Activated T-helper 9 cell treated with anti-CD3 and anti-CD28 coated beads, Interleukin-2, amount 50 U/mL, for 16 hours (primary cell): ENCODE measurements at places on chromosomes 4 and X.

DNA sequence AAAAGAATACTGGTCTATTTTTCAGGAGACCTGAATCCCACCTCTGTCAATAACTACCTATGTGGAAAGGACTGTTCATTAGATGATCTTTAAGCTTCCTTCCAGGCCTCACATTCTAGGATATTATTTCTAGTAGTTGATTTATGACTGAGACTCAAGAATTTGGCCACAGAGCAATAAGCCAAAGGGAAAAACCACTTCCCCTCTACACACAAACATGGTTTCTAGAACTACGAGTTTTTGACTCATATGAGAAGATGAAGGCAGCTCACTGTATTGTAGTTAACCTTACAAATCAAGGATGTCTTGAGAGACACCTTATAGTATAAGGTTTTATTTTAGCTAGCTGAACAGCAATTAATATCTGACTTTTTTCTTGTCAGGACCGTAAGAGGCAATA, 36.9 kb upstream of the GDPD2 start:
- DNase-seq, result no peak

- DNase-seq, result no peak
Measured at GRCh38 chr4:55707507-55707906, 71.4 kb upstream of the NMU start.

GRCh38 chr4:1093391-1094335, 19.7 kb downstream of the RNF212 start:
- DNase-seq, result no peak

DNA sequence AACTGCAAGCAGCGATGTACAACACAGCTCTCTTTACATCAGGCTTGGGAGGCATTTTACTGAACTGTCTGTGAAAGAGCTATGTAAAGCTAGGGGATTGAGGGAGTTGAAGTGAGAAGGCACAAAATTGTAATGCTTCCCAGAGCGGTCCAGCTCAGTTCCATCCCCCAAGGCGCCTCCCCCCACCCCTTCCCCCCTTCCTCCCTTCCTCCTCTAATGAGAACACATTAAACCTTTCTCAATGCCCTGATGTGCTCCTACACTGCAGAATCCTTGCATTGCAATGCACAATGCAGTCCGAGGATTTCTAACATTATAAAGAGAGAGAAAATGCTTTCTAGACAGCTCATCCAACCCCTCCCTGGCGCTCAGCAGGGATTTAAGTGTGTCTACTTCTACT, 73.9 kb downstream of the CXXC4 start:
- no peak for DNase-seq

- no peak for DNase-seq
Measured at GRCh38 chrX:152632445-152633097, 5.1 kb upstream of the GABRQ start.

- no peak for DNase-seq
Measured at GRCh38 chr4:72118017-72118416, 86.2 kb downstream of the NPFFR2 start.

DNA sequence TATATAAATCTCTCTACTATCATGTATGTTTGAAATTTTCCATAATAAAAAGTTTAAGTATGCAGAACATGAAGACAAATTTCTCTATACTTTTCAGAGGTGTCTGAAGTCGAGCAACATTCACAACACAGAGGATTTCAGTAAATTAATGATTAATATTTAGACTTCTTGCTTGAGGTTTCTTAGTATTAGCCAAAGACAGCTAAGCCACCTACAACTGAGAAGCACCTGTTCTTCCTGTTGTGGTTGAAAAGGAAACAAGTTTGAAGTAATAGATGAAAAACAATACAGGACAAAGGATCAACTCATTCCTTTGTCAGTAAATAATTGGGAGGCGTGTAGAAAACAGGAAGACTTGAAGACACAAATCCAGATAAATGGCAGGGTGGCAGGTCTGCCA, 21.1 kb downstream of the SCML1 start:
- DNase-seq, result no peak

- DNase-seq, result no peak
Measured at GRCh38 chr4:170741856-170742255, 652.1 kb upstream of the AADAT start.

GRCh38 chrX:139708067-139708466, at the start of gene MCF2:
TSS of gene MCF2 (minus strand) at chrX:139708167. CDS start at chrX:139651744, 56,423 bp downstream.
- DNase-seq, result no peak

- DNase-seq, result no peak
Measured at GRCh38 chr4:20443015-20443805, 191.5 kb downstream of the SLIT2 start.

GRCh38 chrX:138723301-138723700, 11.8 kb upstream of the FGF13 start:
- no peak for DNase-seq

- DNase-seq, result no peak
Measured at GRCh38 chr4:100117750-100118149, 72.5 kb downstream of the DDIT4L start.

DNA sequence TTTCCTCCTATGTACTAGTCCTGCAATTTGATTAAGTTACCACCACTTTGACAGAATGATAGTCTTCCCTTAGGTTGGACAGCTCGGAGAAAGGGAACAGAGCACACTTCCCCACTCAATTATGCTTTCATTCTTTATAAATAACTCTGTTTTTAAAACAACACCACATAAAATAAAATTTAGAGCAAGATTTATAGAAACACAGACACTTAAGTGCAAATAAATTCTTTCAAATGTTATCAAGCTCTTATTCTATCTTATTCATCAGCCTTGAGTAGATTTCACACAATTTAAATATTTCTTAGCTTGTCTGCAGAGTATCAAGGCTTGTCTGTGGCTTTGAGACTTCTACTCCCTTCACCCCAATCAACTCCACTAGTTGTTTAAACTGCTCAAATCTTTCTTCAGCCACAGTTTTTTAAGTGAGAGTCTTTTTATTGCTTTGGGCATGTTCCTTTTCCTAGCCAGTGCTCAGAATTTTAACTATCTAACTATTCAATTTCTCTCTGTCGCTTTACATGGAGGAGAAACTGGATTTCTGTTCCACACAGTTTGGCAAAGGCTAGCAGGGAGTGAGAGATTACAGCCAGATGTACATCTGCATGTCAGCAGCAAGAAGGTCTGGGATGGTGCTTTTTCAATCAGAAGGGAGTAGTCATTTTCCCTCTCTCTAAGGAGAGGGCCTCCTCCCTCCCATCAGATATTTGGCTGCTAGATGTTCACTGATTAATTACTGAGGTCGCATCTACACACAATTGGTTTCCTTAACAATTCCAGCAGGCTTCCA, 53.1 kb upstream of the PLAC1 start:
- DNase-seq, result no peak

DNA sequence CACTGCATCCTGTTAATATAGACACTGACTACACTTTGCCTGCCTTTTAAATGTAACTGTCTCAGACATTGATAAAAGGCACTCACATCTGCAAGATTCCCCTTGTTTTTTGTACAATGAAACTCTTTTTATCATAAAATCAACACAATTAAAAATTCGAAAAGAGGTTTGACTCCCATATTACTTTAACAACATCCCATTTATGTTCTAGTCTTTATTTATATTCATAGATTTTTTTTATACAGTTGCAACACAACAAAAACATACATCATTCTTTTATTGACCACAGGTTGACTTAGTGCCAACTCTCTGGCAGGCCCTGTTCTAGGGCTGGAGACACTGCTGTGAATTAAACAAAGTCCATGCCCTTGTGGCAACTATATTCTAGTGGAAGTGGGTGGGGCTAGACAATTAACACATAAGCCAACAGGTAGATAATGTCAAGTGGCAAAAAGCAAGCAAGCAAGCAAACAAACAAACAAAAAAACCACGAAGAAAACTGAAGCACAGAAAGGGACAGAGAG, 36.8 kb downstream of the ANK2 start:
- DNase-seq, result no peak

DNA sequence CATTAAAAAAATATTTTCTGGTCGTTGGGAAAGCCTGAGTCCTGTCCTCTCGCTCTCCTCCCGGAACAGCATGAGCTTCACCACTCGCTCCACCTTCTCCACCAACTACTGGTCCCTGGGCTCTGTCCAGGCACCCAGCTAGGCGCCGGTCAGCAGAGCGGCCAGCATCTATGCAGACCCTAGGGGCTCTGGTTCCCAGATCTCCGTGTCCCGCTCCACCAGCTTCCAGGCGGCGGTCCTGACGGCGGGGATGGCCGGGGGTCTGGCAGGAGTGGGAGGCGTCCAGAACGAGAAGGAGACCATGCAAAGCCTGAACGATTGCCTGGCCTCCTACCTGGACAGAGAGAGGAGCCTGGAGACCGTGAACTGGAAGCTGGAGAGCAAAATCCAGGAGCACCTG, 807.2 kb upstream of the NDST4 start:
- DNase-seq, result no peak

DNA sequence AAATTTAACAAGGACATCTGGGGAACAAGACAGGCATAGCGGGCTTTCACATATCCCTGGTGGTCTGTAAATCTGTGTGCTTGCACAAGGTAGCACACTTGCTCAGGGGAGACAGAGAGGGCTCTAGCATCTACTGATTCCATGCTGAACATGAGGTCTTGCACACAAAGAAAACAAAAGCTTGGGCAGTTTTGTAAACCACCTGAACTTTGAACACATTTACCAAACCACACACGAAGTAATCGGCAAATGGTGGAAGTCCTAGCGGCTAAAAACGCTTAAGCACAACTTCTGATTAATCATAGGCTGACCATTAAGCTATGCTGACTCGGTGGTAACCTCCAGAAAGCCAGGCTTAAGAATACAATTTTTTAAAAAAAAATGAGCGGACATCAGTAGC, 52.8 kb downstream of the AKAP4 start:
- DNase-seq, result no peak

DNA sequence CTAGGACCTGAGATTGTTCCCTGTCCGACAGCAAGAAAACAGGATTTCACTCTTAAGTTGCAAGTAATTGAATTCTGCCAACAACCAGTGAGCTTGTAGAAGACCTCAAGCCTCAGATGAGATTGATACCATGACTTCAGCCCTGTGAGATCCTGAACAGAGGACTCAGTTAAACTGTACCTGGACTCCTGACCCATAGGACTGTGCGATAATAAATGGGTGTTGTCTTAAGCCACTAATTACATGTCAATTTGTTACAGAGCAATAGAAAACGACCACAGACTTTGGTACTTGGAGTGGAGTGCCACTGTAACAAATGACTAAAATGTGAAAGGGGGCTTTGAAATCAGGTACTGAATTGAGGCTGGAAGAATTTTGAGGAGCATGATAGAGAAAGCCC, 12.0 kb downstream of the PBDC1 start:
- DNase-seq, result no peak

- DNase-seq, result no peak
Measured at GRCh38 chrX:65576160-65576559, 41.6 kb upstream of the LAS1L start.

DNA sequence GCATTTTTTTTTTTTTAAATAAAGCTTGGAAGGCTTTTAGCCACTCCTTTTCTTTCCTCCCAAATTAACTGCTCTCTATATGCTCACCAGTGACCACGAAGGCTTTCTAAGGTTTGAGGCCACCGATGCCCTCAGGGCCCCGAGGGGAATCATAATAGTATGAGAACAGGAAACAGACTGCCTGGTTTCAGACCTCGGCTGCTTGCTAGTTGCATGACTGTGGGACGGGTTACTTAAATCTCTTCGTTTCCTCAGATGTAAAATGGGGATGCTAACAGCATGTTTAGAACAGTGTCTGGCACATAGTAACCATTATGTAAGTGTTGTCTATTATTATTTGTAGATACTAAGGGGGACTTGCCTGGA, 3.6 kb downstream of the LINC00632 start:
- no peak for DNase-seq

- DNase-seq, result no peak
Measured at GRCh38 chrX:7219153-7219705, 71.3 kb upstream of the PUDP start.

DNA sequence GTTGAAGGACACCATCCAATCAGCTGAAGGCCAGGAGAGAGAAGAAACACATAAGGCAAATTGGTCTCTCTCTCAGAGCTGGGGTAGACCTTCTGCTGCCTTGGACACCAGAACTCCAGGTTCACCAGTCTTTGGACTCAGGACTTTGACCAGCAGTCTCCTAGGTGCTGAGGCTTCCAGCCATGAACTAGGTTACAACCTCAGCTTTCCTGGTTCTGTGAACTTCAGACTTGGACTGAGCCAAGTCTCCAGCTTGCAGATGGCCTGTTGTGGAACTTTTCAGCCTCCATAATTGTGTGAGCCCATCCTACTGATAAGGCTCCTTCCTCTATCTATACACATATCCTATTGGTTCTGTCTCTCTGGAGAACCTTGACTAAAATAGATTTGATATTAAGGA, 20.6 kb upstream of the BBS12 start:
- no peak for DNase-seq

DNA sequence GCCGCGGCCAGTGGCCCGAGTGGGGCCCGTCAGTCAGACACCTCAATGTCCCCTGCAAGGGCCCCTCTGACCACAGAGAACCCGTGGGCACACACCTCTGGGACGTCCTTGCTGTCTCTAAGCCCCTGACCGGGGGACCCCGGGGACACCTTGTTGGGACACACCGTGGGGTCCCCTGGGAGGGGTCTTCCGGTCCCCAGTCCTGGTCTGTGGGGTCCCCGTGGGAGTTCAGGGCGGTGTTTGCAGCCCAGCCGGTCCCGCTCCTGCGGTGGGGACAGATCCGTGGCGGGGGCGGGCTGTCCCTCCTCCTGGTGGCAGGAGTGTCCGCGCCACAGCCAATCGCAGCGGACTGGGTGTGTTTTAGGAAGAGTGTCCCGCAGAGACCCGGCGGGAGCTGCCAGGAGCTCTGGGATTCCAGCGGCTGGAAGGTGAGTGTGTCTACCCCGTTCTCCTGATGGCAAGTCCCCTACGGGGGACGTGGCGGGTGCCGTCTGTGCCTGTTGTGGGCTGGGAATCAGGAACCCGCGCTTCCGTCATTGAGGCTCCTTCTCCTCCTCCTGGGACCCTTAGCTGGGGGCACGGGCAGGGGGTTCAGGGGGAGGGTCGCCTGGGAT, 5.1 kb upstream of the PLCXD1 start:
- DNase-seq, result peak; percentile 20

- DNase-seq, result no peak
Measured at GRCh38 chrX:78946178-78946931, 1.2 kb downstream of the P2RY10 start.

DNA sequence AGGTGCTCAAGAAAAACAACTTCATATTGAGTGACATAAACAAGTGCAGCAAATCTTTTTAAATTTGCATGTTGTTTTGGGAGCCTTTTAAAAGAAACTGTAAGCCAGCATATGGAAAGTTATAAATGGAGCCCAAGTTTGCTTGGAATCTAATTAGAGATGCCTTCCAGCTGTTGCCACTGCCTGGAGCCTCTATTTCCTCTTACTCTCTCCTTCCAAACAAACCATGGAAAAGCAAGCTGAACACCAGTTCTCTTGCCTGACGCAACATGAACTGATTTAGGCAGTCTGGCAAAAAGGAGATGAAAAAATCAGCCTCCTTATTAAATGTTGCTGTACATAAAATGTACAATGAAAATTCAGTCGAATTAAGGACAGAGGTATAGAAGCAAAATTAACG, 21.5 kb downstream of the ARSJ start:
- no peak for DNase-seq
